ENCODE measurements at places on chromosomes 5 and 9.

- no peak overlapping the region for H3K4me3 ChIP-seq
- DNase-seq: no peak
- H3K4me1 ChIP-seq: peaks cover 14% of the 10 kb centered on the region
- no peak overlapping the region for H3K27ac ChIP-seq
Measured at GRCh38 chr5:90873033-90873517, 314.5 kb downstream of the ADGRV1 start.

- no peak overlapping the region for H3K4me3 ChIP-seq
- no peak for DNase-seq
- H3K36me3 ChIP-seq: no peaks in the 10 kb centered on the region
- H3K27ac ChIP-seq: no peak overlapping the region
- H3K4me1 ChIP-seq: no peaks in the 10 kb centered on the region
Measured at GRCh38 chr9:17775656-17776055, 196.8 kb downstream of the SH3GL2 start.

DNA sequence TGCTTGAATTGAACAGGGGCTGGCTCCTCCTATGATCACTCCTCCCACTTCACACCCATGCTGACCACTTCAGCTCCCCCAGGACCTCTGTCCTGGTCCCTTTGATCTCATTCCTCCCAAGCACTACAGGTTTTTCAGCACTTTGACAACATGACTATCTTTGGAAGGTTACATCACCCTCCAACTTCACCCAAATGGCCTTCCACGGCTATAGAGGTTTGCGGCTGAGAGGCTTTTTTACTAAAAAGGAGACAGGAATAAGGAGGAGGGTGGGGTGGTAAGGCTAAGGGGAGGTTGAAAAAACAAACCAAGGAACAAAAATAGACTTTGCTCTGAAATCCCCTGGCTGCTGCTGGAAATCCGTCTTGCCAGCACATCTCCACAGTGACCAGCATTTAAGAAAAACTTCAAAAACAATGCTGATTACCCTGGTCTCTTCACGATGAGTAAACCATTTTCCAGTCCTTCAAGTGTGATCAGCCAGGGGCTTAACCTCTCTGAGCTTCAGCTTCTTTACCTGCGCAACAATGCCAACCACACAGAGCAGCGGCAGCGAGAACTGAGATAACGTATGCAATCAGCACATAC lies 102.7 kb downstream of the DPYSL3 start:
- H3K4me1 ChIP-seq: no peaks in the 10 kb centered on the region
- DNase-seq: no peak
- no peak overlapping the region for H3K27ac ChIP-seq
- H3K36me3 ChIP-seq: no peaks in the 10 kb centered on the region

GRCh38 chr5:103389846-103390245 lies 131.3 kb downstream of the MACIR start:
- no peak overlapping the region for H3K4me3 ChIP-seq
- H3K4me1 ChIP-seq: peaks cover 4% of the 10 kb centered on the region
- H3K27me3 ChIP-seq: no peaks in the 10 kb centered on the region
- no peak overlapping the region for H3K27ac ChIP-seq

DNA sequence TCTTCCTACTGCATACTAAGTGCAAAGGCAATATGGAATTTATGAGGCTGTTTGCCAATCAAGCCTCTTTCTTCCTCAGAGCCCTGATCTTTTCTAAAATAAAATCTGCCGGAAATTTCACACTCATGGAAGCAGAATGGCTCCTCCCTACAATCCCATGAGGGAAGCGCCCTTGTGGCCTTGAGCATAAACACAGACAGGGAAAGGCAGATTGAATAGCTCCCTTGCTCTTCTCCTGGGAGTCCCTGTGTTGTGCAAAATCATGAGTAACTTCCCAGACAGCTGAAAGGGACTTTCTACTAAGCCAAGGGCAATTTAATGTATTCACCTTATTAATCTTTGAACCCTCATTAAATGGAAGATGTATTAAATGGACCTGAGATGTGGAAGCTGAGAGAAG lies 226.1 kb upstream of the PIK3R1 start:
- no peak overlapping the region for H3K27ac ChIP-seq
- no peaks in the 10 kb centered on the region for H3K36me3 ChIP-seq
- no peaks in the 10 kb centered on the region for H3K27me3 ChIP-seq

- peak; percentile 24 for DNase-seq
- H3K27ac ChIP-seq: peak overlapping the region; percentile 87
Measured at GRCh38 chr5:87340716-87341115, 72.0 kb downstream of the CCNH start.

- no peaks in the 10 kb centered on the region for H3K4me1 ChIP-seq
- H3K36me3 ChIP-seq: no peaks in the 10 kb centered on the region
- H3K4me3 ChIP-seq: no peak overlapping the region
- peaks cover 18% of the 10 kb centered on the region for H3K27me3 ChIP-seq
- DNase-seq: no peak
Measured at GRCh38 chr5:159782197-159782994, 133.9 kb upstream of the ADRA1B start.

GRCh38 chr5:163529698-163530097 lies 24.3 kb downstream of the MAT2B start:
- no peaks in the 10 kb centered on the region for H3K4me1 ChIP-seq
- no peak overlapping the region for H3K4me3 ChIP-seq
- no peak overlapping the region for H3K27ac ChIP-seq
- H3K36me3 ChIP-seq: no peaks in the 10 kb centered on the region
- H3K27me3 ChIP-seq: peaks cover 8% of the 10 kb centered on the region

GRCh38 chr9:135016037-135016640 lies 71.3 kb upstream of the OLFM1 start:
- H3K4me3 ChIP-seq: no peak overlapping the region
- no peak for DNase-seq
- H3K36me3 ChIP-seq: no peaks in the 10 kb centered on the region
- H3K27me3 ChIP-seq: no peaks in the 10 kb centered on the region
- no peaks in the 10 kb centered on the region for H3K4me1 ChIP-seq

DNA sequence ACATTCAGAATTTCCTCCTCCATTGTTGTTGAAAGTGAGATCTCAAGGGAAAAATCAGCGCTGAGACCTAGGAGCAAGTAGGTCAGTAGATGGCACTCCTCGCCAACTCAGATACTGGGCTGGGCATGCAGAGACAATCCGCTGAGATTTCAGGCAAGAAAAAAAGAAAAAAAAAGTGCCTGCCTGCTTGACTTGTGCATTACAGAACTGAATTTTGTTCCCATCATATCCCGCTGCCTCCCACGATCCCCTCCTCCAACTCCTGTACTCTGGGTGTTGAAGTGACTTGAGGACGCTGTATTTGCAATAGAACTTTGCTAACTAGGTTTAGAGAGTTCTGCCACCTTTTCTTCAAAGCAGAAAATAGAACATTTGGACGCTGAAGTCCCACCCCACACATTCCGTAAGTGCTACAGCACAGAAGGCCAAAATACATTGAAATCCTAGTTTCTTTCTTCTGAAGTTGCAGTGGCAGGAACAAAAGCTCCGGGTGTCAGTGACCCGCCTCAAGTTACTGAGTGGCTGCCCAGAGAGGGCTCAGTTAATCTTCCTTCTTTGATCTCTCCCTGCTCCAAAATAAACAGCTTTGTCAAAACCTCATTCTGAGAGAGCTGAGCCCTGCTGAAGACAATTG lies 265.8 kb downstream of the MLLT3 start:
- no peaks in the 10 kb centered on the region for H3K27me3 ChIP-seq
- H3K36me3 ChIP-seq: peaks cover 73% of the 10 kb centered on the region
- peak overlapping the region; percentile 67 for H3K27ac ChIP-seq
- no peak overlapping the region for H3K4me3 ChIP-seq

DNA sequence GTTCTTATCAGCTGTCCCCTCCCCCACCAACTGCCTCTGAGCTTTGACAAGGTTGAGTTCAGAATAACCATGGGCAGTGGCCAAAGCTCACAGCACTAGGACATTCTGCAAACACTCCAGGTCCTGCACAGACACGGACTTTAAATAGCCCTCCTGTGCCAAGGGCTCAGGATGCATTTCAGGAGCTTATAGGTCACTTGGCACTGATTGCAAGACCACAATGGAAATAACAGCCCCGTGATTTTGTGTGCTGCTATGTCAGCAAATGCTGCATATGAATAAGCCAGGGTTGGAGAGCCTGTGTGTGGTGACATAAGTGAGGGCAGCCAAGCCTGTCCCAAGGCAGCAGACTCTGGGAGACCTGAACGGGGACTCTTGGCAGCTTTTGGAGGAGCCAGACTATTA lies 150.7 kb downstream of the DMRT2 start:
- H3K27ac ChIP-seq: no peak overlapping the region
- no peak overlapping the region for H3K4me3 ChIP-seq
- no peak for DNase-seq
- no peaks in the 10 kb centered on the region for H3K27me3 ChIP-seq

DNA sequence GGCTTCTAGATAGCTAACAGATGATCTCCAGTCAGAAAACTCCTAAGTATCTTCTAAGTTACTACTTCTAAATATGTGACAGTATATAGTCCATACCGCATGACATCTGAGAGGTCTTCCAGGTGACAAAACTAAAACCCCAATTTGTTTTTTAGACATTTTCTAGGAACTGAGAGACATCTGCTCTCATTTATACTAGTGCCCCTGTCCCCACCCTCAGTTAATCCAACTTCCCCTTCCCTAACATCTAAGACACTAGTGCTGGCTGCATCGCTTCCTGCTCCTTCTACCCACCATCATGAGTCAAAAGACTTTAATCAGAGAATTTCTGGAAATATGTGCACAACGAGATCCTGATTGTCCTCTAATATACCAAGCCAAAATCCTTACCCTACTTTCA lies 37.9 kb downstream of the FBXW11 start:
- H3K4me3 ChIP-seq: no peak overlapping the region

DNA sequence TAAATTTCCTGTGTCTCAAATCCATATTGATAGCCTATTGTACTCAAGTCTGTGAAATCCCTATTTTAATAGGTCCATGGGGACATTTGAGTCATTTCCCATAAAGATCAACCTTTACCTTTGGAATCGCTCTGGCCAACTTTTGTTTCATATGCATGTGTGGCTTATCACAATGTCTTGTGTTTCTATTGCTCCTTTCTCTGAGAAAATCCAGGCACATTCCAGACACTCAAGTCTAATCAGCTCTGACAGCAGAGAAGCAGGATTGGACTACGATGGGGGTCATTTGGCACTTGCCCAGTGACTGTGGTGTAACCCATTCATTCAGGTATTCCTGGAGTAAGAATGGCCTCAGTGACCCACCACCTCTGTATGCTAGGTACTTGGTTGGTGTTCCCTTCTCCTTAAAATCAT lies 48.4 kb downstream of the ACTBL2 start:
- DNase-seq: no peak
- no peaks in the 10 kb centered on the region for H3K4me1 ChIP-seq
- H3K27ac ChIP-seq: no peak overlapping the region
- no peak overlapping the region for H3K4me3 ChIP-seq

GRCh38 chr5:129763651-129764050 lies 15.8 kb downstream of the MINAR2 start:
- no peaks in the 10 kb centered on the region for H3K27me3 ChIP-seq
- H3K4me3 ChIP-seq: no peak overlapping the region
- H3K36me3 ChIP-seq: no peaks in the 10 kb centered on the region

GRCh38 chr5:20694121-20694520 lies 706.1 kb upstream of the CDH18 start:
- no peak overlapping the region for H3K4me3 ChIP-seq
- H3K27me3 ChIP-seq: no peaks in the 10 kb centered on the region
- H3K27ac ChIP-seq: no peak overlapping the region
- H3K36me3 ChIP-seq: no peaks in the 10 kb centered on the region
- no peaks in the 10 kb centered on the region for H3K4me1 ChIP-seq

DNA sequence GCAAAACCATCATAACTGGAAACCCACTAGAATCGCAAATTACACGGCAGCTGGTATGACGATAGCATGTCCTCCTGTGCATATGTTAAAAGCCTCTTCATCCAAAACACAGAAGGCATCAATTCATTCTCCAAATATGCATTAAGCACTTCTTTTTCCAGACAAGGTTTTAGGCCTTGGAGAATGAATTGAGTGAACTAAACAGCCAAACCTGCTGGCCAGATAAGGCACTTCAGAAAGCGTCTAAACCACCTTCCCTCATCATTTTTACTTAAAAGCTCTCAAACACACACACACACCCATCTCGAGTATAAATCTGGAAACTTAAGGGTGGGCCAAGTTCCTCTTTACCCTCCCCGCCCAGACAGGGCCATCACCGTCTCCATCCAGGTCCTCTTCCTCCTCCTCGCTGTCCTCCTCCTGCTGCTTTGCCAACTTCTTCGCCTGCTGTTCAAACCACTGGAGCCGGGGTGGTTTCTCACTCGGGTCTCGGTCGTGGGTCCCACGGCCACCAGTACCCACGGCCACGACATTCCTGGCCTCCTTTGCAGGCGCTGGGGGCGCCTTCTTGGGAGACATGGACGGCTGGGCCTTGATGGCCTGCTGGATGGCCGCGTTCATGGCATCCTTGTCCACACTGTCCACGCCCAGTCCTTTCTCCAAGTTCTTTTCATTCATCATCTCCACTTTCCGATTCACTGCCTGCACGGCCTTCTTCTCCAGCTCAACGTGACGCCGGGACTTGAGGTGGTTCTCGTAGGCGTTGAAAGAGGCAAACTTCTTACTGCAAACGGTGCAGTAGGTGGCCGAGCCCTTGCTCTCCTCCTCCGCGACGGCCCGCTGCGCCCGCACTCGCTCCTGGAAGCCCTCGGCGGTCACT lies 696 bp downstream of the ZNF622 start:
- H3K27me3 ChIP-seq: no peaks in the 10 kb centered on the region
- no peak for DNase-seq
- H3K27ac ChIP-seq: peak overlapping the region; percentile 94
- H3K4me3 ChIP-seq: peak overlapping the region; percentile 98
- H3K4me1 ChIP-seq: peaks cover 76% of the 10 kb centered on the region

GRCh38 chr5:69042915-69043654 lies 50.7 kb upstream of the SLC30A5 start:
- peaks cover 24% of the 10 kb centered on the region for H3K4me1 ChIP-seq

DNA sequence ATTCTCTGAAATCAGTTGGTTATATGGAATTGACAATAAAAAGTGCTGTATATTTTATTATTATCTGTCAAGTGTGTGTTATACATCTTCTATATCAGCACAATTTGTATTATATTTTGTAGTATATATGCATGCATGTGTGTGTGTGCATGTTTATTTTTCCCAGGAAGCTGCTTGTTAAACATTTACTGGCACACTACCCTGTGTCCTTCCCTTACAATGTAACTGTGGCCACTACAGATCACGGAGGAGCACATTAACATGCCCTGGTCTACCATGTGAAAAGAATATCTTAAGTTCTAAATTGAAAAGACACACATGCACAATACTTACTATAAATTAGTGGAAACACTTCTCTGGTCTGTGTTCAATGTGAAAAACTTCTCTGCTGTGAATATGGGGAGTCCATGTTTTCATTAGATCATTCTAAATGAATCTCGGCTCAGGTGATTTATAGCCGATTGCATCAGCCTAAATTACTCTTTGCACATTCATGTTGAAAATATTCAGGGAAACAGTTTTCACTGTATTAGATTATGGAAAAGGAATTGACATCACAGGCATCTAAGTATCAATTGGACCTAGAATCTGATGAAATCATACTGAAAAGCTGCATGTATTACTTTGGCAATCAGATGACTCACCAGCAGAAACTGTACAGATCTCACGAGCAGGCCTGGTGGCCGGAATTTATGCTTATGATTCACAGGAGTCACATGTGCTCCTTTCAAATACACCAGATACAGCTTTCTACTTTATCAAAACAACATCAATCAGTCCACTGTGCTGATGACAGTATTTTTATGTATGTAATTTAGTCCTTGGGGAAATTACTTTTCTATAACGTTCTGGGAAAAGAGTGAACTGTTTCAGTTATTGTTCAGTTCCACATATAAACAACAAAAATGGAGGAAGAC lies 39.4 kb downstream of the LURAP1L start:
- no peak for DNase-seq
- H3K4me3 ChIP-seq: no peak overlapping the region
- no peaks in the 10 kb centered on the region for H3K27me3 ChIP-seq
- H3K27ac ChIP-seq: no peak overlapping the region
